ENCODE measurements at places on chromosomes 1 and 21.
A peak's percentile ranks its signal among the peaks of the same experiment; 100 is the strongest.

DNA sequence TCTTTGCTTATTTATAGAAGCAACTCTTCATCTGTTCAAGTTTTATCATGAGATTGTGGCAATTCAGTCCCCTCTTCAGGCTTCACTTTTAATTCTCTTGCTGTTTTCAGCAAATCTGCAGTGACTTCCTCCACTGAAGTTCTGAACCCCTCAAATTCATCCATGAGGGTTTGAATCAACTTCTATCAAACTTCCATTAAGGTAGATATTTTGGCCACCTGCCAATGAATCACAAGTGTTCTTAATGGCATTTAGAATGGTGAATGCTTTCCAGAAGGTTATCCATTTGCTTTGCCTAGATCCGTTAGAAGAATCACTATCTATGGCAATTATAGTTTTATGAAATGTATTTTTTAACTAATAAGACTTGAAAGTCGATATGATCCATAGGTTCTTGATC, 946.7 kb upstream of the B3GALT2 start:
- no peak for DNase-seq

DNA sequence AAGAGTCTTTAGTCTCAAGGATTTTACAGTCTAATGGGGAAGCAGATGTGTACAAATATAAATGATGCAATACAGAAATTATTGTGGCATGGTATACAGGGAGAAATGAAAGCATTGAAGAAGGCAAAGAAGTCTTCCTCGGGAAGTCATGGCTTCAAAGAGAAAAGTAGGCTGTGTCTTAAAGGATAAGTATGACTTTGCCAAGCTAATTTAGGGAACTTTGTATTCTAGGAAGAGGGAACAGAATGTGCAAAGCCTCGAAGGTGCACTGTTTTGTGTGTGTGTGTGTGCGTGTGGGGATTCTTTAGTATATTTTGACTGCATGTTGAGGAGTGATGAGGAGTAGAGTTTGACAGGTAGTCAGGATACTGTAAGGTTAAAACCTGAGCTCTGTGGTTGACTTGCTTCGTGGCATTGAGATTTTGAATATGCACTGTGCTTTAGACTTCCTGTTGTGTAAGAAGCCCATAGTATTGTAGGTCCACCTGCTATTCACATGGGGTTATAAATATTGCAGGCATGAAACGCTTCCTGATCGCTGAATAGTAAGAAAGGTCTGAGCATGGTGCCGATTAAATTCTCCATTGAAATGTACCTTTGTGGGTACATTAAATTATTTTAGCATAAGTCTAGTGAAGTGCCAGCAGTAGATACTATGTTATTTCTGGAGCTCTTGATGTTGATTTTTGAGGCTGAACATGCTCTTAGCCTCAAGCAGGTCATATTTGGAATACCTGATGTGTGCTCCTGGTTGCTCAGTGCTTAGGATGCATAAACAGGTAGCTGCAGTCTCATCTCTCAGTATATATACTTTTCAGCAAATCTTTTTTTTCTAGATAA, 8.0 kb downstream of the SMAP2 start:
- no peak for DNase-seq

DNA sequence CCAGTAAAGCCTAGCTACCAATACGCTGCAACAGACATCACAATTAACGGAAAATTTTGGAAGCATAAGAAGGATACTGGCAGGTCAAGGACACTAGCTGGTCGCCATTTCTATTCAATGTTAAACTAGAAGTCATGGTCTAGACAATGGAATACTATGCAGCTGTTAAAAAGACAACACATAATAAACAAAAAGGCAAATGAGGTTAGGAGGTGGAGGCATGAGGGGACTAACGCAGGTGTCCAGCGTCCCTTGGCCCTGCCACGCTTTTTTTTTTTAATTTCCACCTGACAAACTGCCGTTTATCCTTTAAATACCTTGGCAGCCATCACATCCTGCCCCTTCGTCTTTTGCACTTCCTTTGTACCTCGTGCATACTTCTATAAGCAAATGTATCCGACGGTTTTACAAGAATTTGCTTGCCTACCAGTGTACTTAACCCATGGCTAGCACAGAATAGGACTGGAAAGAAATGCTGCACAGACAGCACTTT, 698 bp upstream of the SLC22A15 start:
- no peak for DNase-seq

DNA sequence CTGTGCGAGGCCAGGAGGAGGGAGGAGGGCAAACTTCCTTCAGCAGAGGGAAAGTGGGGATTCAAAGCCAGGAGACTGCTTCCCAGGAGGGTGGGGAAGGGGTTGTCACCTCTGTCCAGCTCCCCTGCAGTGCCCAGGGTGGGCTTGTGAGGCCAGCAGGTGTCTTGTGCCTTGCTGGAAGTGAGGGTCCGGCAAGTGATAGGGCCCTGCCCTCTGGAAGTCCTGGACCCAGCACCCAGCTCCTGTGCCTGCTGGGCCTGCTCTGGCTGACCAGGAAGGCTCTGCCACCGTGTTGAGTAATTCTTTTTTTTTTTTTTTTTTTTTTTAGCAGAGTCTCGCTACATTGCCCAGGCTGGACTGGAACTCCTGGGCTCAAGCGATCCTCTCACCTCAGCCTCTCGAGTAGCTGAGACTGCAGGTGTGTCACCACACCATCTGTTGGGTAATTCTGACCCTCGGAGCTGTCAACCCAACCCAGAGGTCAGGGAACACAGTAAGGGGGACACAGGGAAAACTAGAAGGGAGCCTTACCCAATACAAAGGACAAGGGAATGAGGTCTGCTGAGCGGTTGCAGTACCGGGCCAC, 1.0 kb downstream of the BEST4 start:
- DNase-seq, result no peak

DNA sequence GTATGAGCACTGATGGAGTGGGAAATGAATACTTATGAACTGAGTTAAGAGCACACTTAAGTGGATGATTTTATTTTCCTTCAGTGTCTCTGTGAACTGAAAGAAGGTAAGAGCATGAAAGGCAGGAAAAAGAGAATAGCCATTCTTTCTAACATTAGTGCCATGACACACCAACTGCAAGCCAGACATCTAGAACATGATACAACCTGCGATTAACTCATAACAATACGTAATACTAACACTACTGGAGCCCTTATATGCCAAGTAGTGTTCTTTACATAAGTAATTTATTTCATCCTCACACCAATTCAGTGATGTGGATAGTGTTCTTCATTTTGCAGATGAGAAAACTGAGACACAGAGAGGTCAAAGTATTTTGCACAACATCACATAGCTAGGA, 56.7 kb downstream of the PRRX1 start:
- DNase-seq, result no peak

GRCh38 chr1:77193951-77194350, 25.3 kb downstream of the PIGK start:
- DNase-seq, result no peak

- no peak for DNase-seq
Observed at GRCh38 chr1:23178414-23178813, 9.8 kb upstream of the LUZP1 start.

- no peak for DNase-seq
Observed at GRCh38 chr1:214354440-214355148, 73.6 kb downstream of the SMYD2 start.

DNA sequence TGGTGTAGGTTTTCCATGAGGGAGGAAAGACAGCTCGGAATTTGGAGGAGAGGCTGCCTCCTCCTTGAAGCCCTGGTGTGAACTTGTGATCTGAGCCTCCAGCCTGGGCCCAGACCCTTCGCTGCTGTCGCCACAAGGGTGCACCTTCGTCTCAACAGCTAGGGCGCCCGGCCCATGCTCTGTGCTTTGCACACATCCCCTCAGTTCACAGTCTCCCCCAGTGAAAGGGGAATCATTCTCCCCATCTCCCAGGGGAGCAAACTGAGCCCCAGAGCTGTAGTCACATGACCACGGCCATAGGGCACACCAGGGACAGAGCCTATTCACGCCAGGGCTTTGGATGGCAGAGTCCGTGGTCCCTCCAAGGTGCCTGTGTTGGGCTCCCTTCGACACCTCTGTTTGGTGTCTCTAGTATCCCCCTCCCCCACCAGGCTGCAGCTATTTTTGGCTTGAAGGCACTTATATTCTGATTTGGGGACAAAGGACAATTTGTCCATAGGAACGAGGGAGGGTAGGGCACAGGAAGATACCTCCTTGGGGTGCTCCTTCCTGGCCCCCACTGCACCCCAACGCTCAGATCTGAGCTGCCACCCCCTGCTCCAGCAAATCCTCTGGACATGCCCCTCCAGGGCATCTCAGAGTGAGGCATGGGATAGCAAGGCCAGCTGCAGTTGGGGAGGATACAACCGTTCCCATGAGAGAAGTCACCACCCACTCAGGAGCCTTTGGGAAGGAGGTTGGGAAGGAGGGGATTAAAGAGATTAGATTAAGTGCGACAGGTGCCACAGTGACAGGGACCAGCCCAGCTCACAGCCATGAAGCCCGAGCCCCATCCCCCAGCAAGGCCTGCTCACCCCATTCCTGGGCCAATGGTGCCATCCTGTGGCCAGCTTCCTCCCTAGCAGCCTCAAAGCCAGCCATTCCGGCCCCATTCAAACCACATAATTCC, 15.7 kb downstream of the MATN1 start:
- peak; percentile 82 for DNase-seq

- peak; percentile 48 for DNase-seq
Observed at GRCh38 chr1:210726621-210727020, 397.9 kb downstream of the HHAT start.

DNA sequence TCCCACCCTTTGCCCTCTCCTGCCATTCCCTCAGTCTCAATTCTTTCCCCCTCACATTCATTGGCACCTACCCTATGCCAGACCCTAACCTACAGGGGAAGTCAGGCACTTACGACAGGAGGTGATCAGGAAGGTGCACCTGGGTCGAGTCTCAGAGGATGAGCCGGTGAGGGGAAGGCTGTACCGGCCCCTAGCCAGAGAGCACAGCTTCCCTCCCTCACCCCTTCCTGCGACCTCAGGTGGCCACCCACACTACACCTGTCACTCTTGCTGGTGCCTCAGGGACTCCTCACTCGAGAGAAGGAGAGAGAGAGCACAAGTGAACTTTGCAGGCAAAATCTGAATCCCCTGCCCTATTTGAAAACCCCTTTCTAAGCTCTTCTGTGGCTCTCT, 1.7 kb upstream of the MYOM3 start:
- no peak for DNase-seq

- no peak for DNase-seq
Observed at GRCh38 chr1:165330483-165330882, 26.0 kb downstream of the LMX1A start.

DNA sequence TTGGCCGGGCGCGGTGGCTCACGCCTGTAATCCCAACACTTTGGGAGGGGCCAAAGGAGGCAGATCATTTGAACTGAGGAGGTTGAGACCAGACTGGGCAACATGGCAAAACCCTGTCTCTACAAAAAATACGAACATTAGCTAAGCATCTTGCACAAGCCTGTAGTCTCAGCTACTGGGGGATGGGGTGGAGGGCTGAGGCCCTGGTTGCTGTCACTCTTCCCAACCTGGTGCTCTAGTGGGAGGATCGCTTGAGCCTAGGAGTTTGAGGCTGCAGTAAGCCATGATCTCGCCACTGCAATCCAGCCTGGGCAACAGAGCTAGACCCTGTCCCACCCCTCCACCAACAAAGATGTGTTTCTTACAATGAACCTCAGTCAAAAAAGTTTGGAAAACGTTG, 2.8 kb downstream of the PHGDH start:
- DNase-seq, result no peak

Data from stimulated activated CD8-positive, alpha-beta memory T cell treated with anti-CD3 and anti-CD28 coated beads, Interleukin-4, amount 100 ng/mL, for 48 hours (primary cell).